KBM-7 (cell line): ENCODE measurements at places on chromosomes 4 and X.

GRCh38 chrX:12007881-12008280 is 130.4 kb upstream of the FRMPD4 start:
- DNase-seq = no peak

- DNase-seq = no peak
These were observed 69.2 kb downstream of the MID1IP1 start for GRCh38 chrX:38870361-38870895.

GRCh38 chrX:15254852-15255251 is 15.0 kb downstream of the ASB9 start:
- DNase-seq = no peak

- DNase-seq = no peak
These were observed 56.2 kb downstream of the METTL14 start for GRCh38 chr4:118741301-118741855.

- no peak for DNase-seq
These were observed 63.2 kb upstream of the NOCT start for GRCh38 chr4:138952411-138952810.

- peak; percentile 16 for DNase-seq
These were observed 32.5 kb upstream of the AADAT start for GRCh38 chr4:170122252-170122651.

DNA sequence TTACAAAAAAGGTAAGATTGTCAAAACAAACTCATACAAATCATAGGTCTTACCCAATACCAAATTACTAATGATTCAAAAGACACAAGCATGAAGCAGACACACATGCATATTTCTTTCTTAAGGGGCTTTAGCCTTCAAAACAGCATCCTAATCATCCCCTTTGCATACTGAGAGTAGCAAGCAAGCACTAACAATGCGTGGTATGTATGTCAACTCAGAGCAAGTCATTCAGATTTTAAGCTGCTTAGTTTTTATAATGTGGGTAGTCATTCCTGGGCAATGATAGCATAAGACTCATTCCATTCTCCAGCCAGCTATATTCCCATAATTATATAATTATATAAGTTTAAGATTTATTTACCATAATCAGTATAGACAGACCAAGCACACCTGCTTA is 219.6 kb downstream of the DKK2 start:
- DNase-seq = no peak

DNA sequence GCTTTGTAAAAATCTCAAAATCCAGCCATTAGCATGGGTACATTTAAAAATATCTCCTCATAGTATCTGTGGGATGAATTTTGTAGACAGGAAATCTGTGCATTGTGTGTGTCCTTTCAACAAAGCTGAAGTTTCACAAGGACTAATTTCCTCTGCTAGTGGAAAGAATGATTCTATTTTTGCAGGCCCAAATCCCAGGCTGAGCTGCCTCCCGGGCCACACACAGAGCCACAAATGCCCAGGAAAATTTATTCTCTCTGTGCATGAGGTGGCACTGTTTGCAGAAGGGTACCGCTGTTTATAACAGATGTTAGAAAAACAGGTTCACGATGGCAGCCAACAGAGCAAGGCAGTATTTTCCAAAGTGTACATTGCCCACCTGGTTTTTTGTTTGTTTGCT is 11.0 kb upstream of the VCX3B start:
- DNase-seq = no peak

DNA sequence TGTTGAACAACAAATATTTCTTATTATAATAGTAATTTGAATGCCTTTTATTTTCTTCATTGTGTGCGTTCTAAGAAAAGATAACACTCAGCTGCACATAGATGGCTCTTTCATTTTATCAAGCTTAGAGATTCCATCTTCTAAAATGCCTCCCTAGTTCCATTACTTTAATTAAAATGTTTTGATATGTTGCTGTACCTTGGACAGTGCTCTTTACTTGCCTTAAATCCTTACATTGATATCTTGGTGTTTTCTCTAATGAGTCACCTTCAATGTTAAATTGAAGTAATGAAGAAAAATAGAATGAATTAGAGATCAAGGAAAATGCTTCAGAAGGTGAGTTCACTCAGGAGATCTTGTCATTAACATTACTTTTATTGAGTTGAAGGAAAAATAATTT is 1672.4 kb upstream of the AGA start:
- no peak for DNase-seq

DNA sequence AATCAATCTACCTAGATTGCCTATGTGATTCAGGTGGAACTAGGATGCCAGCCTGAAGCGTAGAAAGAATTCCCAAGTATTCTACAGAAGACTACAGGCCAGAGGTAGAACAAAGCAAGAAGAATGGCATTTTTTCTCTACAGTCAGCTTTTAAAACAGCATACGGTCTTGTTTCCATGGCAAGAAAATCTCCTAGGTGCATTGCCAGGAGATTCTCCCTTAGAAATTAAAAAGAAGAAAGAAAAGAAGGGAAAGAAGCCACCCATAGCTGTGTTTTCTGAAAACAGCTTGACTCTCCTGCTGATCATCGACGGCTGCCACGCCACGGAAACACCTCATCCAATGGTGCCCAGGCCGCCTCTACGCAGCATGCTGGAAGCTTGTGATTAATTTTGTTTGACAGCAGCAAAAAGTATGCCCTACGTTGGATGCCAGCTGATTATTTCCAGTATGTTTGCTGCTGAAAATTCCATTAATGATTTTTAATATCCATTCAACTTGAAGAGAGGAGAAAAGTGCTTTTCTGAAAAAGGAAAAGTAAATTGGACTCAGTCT is 24.1 kb downstream of the ANK2 start:
- DNase-seq = no peak

- DNase-seq = no peak
These were observed 151.4 kb upstream of the STX18 start for GRCh38 chr4:4693258-4693657.

- DNase-seq = peak; percentile 95
These were observed at the start of gene HSD17B10 for GRCh38 chrX:53433651-53434639. HSD17B10 (minus strand) TSS chrX:53434370; CDS start chrX:53434345, 25 bp downstream.

DNA sequence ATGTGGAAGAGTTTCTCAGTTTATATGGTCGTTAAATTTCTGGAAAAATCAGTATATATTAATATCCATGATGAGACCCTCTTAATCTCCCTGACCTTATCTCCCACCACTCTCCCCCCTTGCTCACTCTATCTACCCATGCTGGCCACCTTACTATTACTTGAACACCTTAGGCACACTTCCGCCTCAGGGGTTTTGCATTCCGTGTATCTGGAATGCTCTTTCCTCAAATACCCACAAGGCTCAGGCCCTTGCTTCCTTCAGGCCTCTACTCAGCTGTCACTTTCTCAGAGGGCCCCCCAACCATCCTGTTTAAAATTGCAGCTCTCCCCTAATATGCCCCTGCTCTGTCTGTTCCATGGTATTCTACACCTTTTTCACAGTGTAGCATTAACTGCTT is 1.9 kb downstream of the KANTR start:
- no peak for DNase-seq

GRCh38 chr4:124727331-124727890 is 14.9 kb upstream of the ANKRD50 start:
- no peak for DNase-seq
